ENCODE measurements at places on chromosomes 2 and 18.
A peak's percentile ranks its signal among the peaks of the same experiment; 100 is the strongest.

DNA sequence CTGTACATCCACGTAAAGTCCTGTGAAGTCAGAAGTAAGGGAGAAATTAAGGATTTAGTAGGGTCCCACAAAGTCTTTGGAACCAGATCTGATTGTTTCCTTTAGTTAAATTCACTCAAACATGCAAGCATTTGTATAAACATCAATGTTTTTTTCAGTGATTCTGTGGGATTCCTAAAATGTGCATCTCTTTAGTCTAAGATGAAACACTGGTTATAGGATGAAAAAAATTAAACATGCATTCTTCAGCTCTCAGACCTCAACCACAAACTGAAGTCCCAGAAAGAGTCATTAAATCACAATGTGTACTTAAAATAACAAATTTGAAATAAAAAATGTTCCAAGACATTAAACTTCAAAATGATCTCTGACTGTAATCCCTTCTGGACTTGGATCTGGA is 76.5 kb upstream of the APCDD1 start:
- DNase-seq: no peak

DNA sequence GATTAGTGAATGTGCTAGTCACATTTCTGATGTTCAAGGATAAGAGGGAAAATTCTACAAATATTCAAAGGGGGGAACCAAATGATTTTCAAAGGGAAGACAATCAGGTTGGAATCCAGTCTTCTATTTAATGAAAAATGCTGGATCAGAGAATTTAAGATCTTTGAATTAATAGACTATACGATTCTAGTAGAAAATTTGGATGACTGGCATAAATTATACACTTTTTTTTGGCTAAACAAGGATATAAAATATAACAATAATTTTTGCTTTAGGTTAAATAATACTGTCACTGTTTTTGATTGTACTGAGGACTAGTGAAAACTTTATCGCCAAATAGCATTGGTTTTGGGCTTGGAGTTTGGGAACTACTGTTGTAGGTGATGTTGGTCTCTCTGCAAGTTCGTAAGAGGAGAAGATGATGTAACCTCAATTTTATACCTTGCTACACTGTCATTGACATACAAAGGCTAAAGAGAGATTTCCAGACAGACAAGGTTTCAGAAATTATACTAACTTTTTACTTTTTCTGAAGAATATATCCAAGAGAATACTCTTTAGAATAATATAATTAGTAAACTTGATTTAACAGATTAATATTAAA is 51.3 kb downstream of the NCOA1 start:
- no peak for DNase-seq

DNA sequence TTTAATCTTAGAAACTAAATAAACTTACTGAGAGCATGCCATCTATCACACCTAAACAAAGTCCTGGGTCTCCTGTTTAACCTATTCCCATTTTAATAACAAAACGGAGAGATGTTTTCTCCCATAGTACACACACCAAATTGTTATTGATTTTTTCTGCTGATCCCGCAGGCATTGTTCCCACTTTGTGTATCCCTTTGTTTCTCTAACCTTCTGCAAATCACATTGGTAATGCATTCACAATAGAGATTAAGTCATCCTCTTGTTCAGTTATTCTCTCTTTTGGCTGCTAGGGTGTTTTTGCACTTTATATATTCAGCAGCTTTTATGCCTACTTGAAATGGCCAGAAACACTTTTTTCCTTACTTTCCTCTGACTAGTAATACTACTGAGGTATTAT is 1071.9 kb upstream of the CDH2 start:
- no peak for DNase-seq

DNA sequence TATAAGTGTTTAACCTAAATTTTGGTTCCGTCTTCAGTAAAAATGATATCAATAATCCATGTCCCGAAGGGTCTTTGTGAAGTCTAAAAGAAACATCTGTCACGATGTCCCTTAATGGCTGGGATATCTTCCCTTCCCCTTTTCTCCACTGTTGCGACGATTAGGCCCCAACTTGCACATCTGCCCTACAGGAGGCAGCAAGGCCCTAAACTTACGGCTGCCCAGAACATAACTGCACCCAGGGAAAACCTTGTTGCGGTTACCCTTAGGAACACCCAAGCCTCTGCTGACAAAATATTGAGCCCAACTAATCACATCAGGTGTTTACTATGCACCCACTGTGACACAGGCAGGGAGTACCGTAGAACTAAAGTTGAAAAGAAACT is 1.3 kb upstream of the SMAD2 start:
- DNase-seq: peak; percentile 20

DNA sequence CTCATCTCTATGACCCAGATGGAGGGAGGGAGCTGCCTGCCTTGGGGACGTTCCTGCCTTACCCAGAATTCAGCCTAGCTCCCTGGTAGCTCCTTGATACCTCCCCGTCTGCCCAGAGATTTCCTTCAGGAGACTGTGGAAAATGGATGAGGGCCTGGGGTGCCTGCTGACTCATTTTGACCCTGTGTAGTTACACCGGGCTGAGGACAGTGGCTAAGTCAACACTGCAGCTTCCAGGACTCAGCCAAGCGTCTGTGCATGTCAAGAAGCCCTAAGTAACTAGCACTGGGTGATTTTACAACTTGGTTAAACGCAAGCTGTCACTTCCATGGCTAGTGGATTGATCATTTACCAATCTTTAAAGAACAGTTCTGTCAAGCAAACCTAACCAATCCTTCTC is 23.3 kb upstream of the EPAS1 start:
- DNase-seq: peak; percentile 55

- no peak for DNase-seq
Observed at GRCh38 chr2:46499392-46499785, 20.0 kb downstream of the TMEM247 start.

DNA sequence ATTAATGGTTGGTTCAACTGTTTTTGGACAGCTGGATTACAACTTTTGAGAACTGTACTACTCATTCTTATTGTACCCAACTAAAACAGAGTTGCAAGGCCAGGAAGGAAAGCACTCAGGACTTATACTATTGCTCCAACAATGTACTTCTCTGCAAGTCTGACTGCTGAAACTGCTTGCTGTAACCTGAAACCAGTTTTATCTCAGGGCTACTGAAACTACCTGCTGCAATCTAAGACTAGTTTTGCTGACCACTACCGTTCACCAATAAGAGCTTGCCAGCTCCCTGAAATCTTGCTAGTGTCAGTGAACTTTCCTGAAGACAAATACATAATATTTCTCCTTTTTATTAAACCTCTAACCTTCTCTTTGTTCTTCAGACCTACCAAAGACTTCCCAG is 157.3 kb downstream of the CDCA7 start:
- DNase-seq: no peak

GRCh38 chr2:85975581-85975980 is 86.8 kb upstream of the ST3GAL5 start:
- DNase-seq: no peak

- no peak for DNase-seq
Observed at GRCh38 chr2:219739866-219740440, 112.5 kb downstream of the SLC4A3 start.

- no peak for DNase-seq
Observed at GRCh38 chr2:95326433-95327140, 29.4 kb downstream of the KCNIP3 start.

DNA sequence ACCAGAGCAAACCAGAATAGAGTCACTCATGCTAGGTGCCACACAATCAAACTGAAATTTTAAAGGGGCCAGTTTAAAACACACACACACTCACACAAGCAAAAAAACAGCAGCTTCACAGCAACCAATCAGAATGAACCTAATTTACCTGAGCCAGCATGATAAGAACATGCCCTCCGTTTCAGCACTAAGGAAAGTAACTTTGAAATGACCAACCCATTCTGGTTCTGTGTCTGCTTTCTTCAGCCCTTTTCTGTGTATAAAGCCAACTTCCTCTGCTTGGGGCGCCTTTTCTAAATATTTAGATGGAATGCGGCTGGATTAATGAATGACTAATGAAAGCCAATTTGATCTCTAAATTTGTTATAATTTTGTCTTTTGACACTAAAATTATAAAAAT is 629.1 kb downstream of the ZEB2 start:
- DNase-seq: no peak

GRCh38 chr2:147572622-147573021 is 272.2 kb upstream of the ACVR2A start:
- DNase-seq: no peak

DNA sequence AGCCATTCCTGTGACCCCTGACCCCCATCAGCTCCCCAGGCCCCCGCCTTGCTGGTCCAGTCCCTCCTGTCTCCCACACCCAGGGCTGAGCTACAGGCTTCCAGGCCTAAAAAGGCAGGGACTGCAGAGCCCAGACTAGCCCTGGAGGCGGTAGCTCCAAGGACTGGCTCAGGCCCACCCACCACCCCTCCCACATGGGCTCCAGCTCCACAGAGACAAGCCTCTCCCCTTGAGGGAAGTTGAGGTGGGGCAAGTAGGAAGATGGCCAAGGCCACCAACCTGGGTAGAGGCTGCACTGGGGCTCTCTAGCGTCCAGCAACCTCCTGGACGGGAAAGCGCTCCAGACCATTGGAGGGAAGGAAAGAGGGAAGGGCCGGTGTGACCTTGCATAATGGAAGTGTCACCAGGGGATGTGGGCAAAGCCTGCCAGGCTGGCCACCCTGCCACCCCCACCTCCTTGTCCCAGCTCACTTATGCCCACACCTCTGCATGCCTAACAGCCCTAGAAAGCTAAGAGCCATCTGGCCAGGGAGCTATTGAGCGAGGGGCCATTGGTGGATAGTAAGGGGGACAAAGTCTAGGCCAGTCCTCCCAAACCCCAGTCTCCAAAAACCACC is 63.1 kb downstream of the TNS1 start:
- no peak for DNase-seq

DNA sequence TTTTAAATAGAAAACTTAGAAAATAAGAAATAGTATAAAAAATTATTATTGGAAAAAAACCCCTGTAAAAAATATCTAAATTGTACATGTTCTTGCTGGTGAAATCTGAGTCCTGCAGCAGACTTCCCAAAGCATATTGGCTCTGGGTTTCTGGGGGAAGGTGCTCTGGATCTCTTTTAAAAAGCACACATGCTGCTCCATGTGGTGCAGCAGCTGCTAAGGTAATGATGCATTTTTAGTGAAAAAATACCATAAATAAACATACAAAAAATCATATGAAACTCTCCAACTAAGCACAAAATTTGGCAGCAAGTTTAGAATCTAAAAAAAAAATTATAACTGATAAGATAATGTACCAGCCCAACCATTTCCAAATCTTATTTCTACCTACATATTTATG is 216.5 kb downstream of the GPD2 start:
- DNase-seq: no peak

GRCh38 chr2:28610583-28611201 is 114.8 kb downstream of the PLB1 start:
- peak; percentile 94 for DNase-seq

DNA sequence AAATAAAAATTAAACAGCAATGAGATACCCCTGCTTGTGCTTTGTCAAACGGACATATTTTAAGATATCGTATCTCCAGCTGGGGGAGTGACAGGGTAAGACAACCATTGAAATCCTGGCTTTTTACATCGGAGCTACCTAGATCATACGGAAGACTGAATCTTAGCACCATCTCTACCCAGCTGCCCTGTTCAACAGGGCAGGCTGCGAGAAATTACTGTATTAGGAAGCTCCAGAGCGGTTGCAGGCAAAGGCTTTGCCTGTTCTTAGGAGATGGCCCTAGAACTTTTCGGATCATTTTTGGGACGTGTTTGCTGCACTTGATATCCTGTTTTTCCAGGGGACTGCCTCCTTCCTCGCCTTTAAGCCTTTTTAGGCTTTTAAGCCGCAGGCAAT is 2.0 kb upstream of the PRKCE start:
- DNase-seq: peak; percentile 61

DNA sequence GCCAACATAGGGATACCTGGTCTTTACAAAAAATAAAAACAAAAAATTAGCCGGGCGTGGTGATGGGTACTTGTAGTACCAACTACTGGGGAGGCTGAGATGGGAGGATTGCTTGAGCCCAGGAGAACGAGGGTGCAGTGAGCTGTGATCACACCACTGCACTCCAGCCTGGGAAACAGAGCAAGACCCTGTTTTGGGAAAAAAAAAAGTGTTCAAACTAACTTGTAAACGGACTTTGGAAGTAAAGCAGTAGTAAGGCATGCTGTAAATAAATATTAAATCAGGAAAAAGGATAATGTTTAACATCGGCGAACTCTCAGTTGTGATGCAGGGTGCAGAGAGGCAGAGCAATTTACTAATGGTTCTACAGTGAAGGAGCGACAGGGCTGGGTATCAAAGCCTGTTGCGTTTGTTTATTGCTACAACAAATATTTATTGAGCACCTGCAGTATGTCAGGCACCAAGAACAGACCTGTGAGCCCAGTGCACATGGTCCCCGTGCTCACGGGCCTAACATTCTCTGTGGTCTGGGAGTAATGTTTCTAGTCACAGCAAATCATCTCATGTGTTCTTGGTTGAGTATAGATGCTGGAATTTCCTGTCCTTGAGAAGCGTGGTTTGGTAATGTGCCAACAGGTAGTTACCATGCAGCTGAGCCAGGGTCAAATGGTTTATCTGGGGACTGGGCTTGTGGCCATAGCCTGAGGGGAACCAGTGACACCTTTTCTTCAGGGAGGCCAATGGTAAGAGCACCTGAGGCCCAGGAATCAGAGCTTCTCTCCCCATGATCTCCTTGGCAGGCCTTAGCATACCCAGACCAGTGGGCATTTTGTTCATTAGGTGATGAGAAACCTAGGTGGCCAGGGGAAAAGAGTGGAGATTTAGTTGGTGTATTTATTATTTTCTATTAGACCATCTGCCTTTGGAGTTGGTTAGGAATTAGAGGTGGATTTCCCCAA is 27.9 kb upstream of the GREB1 start:
- peak; percentile 4 for DNase-seq

DNA sequence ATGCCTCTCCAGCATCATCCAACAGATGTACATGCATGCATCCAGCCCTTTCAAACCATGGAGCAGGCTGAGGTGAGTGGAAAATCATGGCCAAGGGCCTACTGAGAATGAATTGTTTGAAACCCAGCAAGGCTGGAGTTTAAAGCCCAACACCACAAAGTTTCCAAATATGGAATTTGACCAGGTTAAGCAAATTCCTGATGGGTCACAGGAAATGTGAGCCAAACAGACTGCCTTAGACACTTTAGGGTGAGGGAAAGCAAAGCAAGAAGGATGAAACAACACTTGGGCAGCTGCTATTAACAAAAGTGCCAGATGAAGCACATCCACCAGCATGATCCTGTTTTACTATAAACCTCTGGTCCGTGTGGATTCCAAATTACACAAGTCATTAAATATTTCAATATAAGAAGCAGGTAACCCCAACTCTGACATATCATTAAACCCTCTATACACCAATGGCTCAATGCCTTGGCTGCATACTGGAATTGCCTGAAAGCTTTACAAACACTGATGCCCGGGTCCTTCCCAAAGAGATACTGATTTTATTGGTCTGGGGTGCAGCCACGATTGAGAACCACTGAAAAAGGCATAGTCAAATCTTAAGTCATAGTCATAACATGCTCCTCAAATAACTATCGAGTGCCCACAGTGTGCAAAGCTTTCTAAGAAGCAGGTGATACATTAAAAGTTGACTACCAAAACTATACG is 9.1 kb downstream of the KLF7 start:
- DNase-seq: no peak

All from dermis blood vessel endothelial cell (primary cell).